ENCODE measurements at places on chromosomes 2 and 18. TPM values are rescaled to one million over a fixed set of nuclear protein-coding genes. Genes with fewer than 3 reads are reported as not detected.

Gene LINC00305
- not detected for polyA plus RNA-seq

Gene FAM110C
- not detected for polyA plus RNA-seq

Gene LYG2
- 0.17 TPM for polyA plus RNA-seq

Gene HS1BP3
- polyA plus RNA-seq, result 5.9 TPM

Gene GAL3ST2
- polyA plus RNA-seq, result 0.38 TPM

Gene CNTNAP5
- polyA plus RNA-seq, result not detected

Gene LIPG
- 1.3 TPM for polyA plus RNA-seq

Gene SLC35F5
- polyA plus RNA-seq, result 21.3 TPM

Gene ANKRD30B
- polyA plus RNA-seq, result not detected

Gene CXCR4
- 0.07 TPM for polyA plus RNA-seq

Gene DES
- 25.1 TPM for polyA plus RNA-seq

Gene SCN9A
- 4.7 TPM for polyA plus RNA-seq

Gene FOXD4L1
- polyA plus RNA-seq, result 0.73 TPM

Gene METTL8
- polyA plus RNA-seq, result 15.8 TPM

Gene MRO
- polyA plus RNA-seq, result not detected

Gene CGREF1
- polyA plus RNA-seq, result 0.88 TPM

Gene CFAP65
- not detected for polyA plus RNA-seq

Gene CHRNG
- not detected for polyA plus RNA-seq

Gene GPAT2
- polyA plus RNA-seq, result 1.2 TPM

Gene LRRC30
- polyA plus RNA-seq, result not detected

Gene SELENOI
- polyA plus RNA-seq, result 19.4 TPM

Gene ZNF396
- 1.9 TPM for polyA plus RNA-seq

Gene PUS10
- 5.0 TPM for polyA plus RNA-seq

Gene GTF3C2
- polyA plus RNA-seq, result 65.8 TPM

Gene SFTPB
- not detected for polyA plus RNA-seq

Gene LRRTM4
- polyA plus RNA-seq, result not detected

Gene TMEM198
- polyA plus RNA-seq, result 2.7 TPM

Gene MYCN
- polyA plus RNA-seq, result not detected

Gene VPS4B
- polyA plus RNA-seq, result 7.6 TPM

Gene MALL
- polyA plus RNA-seq, result not detected

Gene ALK
- polyA plus RNA-seq, result not detected
